ENCODE measurements at places on chromosomes 4 and X.

GRCh38 chr4:184250795-184251669 lies 33.4 kb upstream of the ENPP6 start:
- DNase-seq: no peak

GRCh38 chr4:147567276-147567675 lies 49.9 kb upstream of the TMEM184C start:
- no peak for DNase-seq

GRCh38 chr4:58766763-58767162 lies 1656.6 kb upstream of the IGFBP7 start:
- no peak for DNase-seq

DNA sequence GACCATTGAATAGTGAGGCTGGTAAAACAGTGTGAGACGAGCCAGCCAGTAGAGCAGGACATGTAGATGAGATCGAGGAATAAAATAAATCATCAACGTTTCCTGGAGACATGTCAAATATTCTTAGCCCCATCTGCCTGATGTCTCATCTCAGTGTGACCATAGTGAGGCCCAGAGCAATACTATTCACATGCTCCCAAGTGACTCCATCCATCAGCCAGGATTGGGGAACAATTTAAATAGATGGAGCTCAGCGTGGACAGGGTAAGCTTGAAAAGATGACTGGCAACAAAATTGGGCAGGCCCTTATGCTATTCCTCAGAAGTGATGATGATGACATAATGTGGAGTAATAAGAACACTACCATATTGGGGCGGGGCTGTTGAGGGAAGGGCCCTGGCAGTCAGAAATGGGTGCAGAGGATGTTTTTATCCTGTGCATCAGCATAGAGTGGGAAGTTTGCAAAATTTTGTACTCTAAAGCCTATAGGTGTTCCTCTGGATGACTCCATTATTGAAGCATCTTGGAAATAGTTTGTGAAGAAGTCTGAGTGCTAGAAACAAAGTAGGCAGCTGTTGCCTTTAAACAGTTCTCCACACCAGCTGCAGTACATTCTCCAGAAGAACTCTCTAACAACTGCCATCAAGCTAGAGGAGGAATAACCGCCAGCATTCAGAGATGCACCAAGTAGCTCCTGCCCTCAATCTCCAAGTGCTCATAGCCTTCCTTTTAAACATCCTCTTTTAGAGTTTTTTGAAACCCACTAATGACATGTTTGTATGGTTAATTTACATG lies 333.0 kb downstream of the DCHS2 start:
- no peak for DNase-seq
